Left renal cortex interstitium (tissue), 4 donors: ENCODE measurements at places on chromosomes 12 and 14.

DNA sequence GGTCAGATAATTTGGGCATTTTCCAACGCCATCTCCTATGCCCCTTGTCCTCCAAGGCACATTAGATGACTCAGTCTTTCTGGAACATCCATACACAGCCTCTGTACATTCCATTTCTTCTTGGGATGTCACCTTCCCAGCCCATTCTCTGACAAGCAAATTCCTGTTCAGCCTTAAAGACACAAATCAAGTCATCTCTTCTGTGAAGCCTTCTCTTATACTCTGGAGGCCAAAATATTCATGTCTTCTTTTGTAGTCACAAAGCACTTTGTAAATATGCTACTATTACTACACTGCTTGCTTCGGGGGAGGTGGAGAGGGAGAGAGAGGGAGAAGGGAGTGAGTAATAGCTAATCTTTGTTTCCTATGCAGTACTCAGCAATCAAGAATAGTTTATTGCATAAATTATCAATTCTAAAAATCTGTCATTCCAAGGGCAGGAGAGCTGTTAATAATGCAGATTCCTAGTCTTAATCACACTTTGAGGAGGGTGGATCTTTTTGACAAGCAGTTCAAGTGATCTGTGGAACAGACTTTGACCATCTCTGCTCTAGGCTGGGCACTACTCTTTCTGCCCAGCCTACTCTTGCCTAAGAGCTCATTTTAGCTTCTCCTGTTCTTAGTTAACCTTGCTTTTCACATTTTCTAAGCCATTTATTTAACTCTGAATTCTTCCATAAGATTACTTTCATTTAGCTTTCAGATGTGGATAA is 27.9 kb downstream of the KCNMB4 start:
- no peak for DNase-seq

- no peak for DNase-seq
These were observed 2.0 kb downstream of the DYRK2 start for GRCh38 chr12:67650388-67651131.

DNA sequence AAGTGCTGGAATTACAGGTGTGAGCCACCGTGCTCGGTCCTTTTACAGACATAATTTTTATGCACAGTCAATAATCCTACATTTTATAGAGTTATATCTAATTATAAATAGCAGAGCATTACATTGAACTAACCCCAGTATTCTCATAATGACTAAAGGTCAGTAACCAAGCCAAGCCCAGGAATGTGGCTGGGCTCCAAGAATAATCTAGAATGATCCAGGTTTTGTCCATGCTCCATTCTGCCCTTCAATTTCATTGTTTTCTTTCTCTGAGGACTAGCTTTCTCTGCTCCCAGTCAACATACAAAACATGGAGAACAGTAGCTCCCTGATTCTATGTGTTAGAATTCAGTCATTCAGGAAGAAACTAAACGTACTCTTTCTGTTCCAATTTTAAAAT is 92.1 kb upstream of the KRR1 start:
- no peak for DNase-seq

DNA sequence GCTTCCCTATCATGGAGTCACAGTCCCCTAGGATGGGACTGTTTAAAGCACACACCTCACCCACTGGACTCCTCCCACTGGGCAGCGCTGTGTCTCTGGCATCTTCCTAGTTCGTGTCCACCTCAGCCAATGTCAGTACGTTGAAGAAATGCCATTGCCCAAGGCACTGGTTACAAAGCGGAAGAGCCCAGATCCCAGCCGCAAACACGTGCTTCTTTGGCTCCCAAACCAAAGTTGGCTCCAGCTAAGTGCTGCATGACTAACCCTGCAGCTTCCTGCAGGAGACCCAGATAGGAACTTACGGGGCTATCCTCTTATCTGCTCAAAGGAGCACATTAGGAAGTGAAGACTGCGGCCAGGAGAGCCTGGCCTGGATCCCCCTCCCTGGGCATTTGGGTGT is 9.3 kb downstream of the SYNE3 start:
- DNase-seq: no peak

DNA sequence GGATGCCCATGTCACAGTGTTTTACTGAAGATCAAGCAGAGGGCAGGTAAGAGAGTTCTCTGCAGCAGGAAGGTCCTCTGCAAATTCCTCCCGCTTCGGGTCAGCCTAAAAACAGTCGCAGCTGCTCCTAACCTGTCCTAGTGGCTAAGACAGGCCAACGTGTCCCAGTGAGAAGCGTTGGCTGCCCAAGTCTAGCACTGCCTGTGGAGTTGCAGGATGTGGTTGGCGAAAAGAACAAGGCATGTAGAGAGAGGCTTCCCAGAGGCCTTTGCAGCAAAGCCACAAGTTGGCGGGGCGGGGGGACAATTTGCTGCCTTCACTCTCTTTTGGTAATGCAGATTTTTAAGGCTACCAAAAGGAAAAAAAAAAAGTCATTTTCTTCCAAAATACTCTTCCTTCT is 340.1 kb downstream of the BCL11B start:
- no peak for DNase-seq

GRCh38 chr14:99035712-99036610 is 236.0 kb downstream of the BCL11B start:
- peak; percentile 33 for DNase-seq

DNA sequence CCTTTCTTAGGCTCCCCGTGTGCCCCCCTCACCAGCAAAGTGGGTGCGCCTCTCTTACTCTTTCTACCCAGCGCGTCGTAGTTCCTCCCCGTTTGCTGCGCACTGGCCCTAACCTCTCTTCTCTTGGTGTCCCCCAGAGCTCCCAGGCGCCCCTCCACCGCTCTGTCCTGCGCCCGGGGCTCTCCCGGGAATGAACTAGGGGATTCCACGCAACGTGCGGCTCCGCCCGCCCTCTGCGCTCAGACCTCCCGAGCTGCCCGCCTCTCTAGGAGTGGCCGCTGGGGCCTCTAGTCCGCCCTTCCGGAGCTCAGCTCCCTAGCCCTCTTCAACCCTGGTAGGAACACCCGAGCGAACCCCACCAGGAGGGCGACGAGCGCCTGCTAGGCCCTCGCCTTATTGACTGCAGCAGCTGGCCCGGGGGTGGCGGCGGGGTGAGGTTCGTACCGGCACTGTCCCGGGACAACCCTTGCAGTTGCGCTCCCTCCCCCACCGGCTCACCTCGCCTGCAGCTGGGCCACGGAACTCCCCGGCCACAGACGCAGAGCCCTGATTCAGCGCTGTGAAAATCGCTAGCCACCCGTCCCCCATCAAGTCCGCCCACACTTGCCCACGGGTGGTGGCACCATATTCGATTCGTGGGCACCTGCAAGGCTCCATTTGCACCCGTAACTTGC is 1.3 kb downstream of the TMEM233 start:
- no peak for DNase-seq

DNA sequence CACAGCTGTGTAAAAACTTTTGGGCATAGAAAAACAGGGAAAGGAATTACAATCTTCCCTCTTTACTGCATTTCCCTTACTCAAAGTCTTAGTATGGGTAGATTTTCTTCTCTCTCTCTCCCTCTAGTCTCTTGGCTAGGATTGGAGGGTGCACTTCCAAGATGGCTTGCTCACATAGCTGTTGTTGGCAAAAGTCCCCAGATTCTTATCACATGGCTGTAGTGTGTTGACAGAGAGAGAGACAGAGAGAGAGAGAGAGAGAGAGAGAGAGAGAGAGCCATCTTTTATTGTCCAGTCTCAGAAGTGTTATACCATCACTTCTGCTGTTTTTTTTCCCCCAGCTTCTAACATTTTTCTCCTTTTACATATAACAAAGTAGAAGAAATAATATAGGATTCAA is 6.3 kb upstream of the OR4E2 start:
- DNase-seq: no peak

GRCh38 chr12:3326850-3327780 is 163.9 kb upstream of the PRMT8 start:
- no peak for DNase-seq

DNA sequence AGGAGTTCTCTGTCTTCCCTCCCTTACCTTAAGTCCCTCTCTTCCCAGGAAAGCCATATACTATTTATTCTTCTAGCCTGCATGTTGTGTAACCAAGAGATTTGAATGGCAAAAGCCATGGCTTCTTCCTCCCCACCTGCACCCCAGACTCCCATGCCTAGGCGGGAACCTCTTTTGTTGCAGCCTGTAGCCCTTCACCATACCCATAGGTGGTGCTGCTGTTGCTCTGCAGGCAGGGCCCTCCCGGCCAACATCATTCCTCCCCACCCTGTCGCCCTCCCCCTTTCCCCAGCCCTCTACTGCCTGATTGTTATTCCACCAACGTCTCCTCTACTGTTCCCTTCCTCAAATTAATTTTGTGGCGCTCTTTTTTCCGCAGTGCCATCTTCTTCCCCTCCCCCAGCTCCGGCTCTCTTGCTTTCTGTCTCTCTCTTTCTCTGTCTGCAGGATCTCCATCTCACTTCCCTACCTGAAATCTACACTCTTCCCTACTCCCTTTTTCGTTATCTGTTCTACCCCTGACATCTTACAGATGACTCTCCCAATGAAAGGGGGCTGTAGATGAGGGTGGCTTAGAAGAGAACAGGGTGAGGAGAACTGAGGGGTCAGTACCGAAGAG is 13.8 kb downstream of the NGDN start:
- no peak for DNase-seq

- no peak for DNase-seq
These were observed 584 bp upstream of the RFX4 start for GRCh38 chr12:106582249-106582591.

- DNase-seq: no peak
These were observed 33.6 kb downstream of the SDR9C7 start for GRCh38 chr12:56900583-56900982.

GRCh38 chr12:43158126-43158525 is 393.9 kb downstream of the ADAMTS20 start:
- DNase-seq: no peak

- no peak for DNase-seq
These were observed 47.2 kb downstream of the PTPRB start for GRCh38 chr12:70590051-70590450.

DNA sequence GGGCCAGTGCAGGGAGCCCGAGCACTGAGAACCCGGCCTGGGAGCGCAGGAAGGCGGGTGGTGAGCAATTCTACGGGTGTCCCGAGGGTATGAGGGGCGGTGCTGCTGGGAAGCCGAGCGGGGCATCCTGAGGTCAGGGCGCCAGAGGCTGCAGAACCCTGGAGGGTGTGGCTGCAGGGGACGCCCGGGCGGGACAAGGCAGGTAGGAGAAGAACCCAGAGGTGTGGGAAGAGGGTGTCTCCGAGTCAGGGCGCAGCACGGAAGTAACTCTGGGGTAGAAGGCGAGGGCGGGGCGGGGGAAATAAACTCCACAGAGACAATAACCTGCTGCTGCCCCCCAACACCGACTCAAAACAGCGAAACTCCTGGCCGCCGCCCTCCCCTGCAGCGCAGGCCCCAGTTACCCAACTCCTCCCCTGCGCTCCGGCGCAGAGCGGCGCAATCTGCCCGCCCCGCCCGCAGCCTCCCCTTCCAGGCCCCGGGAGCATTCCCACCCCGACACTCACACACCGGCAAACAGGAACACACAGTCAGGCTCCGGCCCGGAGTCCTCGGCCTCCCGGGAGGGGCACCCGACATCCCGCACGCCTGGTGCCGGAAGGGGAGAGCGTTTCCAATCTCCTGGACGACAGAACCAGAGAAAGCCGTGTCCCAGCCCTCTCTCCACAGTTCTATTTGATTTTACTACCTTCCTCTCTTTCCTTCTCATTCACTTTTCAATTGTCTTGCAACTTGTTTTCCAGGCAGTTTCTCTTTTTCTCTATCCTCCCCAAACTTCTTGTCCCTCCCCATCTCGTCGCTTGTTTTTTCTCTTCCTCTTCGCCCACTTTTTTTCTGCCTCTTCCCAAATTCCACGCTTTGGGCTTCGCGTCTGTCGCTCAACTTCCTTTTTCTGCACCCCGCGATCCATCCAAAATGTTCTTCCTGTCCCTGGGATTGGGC is 2.4 kb downstream of the HRK start:
- DNase-seq: no peak

- DNase-seq: no peak
These were observed 21.0 kb downstream of the DDX24 start for GRCh38 chr14:94059998-94060397.

GRCh38 chr14:75602503-75602902 is 24.1 kb downstream of the FLVCR2 start:
- no peak for DNase-seq

GRCh38 chr14:80047761-80048160 is 163.5 kb downstream of the DIO2 start:
- DNase-seq: no peak

GRCh38 chr12:34289431-34290380 is 267.4 kb downstream of the ALG10 start:
- no peak for DNase-seq

GRCh38 chr14:65434216-65434850 is 21.8 kb downstream of the FUT8 start:
- no peak for DNase-seq

DNA sequence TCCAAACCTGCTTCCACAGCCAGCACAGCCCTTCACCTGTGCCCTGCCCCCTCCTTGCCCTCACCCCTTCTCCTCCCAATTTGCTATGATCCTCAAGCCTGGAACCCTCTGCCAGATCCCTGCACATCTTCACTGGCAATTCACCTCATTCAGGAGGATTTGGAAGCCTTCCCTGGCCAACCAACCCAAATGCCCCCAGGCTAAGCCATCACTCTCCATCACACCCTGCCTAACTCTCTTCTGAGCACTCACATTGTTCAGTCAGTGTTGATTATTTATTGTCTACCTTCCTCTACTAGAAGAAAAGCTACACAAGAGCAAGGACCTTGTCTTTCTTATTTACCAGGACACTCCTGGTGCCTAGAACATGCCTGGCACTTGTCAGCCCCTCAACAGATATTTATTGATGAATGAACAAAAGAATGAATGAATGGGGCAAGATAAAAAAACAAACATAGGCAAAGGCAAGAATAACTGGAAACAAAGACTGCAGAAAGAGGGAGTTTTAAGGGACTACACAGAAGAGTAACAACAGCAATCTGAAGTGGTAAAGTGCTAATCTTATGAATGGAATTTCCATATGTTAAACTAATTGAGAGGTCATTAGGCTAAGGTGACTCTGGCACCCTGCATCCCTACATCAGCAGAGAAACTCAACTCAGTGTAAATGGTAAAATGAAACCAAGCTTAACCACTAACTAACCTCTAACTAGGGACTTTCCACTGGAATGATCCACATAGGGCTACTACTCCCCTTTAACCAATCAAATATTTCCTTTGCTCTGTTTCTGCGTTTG is 33.4 kb downstream of the TMTC1 start:
- no peak for DNase-seq

- DNase-seq: no peak
These were observed 93.0 kb downstream of the RFX4 start for GRCh38 chr12:106675651-106676435.

DNA sequence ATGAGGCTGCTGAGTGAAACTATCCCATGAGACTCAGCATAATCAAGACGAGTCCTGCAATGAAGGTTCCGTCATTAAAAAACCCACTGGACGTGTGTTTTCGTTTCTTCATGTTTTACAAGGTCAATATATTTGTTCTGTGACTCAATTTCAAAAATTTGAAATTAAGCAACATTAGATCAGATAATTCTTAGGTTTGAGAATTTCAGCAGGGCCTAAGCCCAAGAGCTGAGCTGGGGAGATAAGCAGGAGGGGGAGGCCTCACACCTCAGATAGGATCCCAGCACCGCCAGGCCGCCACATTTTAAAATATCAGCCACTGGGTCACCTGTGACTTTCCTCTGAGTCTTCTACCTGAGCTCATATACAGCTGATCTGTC is 13.3 kb downstream of the STX2 start:
- DNase-seq: no peak
